H1 (cell line): ENCODE measurements at places on chromosomes 12 and 14. TPM values are rescaled to one million over a fixed set of nuclear protein-coding genes. Genes with fewer than 3 reads are reported as not detected.

GRCh38 chr12:48123169-48123568, 4.0 kb downstream of the PFKM start:
- peaks cover 44% of the 10 kb centered on the region for H3K36me3 ChIP-seq
- no peak for DNase-seq
- H3K4me1 ChIP-seq = peaks cover 7% of the 10 kb centered on the region; the same call in 1 of the 2 replicates
- H3K27ac ChIP-seq = no peak overlapping the region

DNA sequence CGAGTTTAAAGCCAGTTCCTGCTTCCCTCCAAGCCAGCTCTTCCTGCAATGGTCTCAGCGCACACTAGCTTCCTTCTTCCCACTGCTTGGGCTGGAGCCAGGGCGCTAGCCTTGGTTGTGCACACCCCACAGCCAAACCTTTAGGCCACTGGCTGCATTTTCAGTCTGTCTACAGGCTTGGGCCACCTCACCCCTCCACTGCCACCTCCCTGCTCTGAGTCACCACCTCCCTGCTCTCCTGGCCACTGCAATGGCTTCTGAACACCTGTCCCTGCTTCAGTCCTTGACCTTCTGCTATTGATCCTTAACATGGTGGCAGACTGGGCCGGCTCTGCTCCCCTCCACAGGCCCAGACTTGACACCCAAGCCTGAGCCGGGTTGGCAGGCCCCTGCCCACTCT, 151.1 kb downstream of the RBM19 start:
- DNase-seq = no peak
- no peaks in the 10 kb centered on the region for H3K36me3 ChIP-seq
- no peak overlapping the region for H3K27ac ChIP-seq
- peaks cover 3% of the 10 kb centered on the region for H3K4me1 ChIP-seq
- no peak overlapping the region for H3K4me3 ChIP-seq

GRCh38 chr12:113889076-113889475, 77.0 kb downstream of the RBM19 start:
- H3K4me1 ChIP-seq = no peaks in the 10 kb centered on the region
- no peak overlapping the region for H3K4me3 ChIP-seq
- DNase-seq = no peak
- H3K27ac ChIP-seq = no peak overlapping the region
- H3K27me3 ChIP-seq = no peaks in the 10 kb centered on the region
- H3K36me3 ChIP-seq = no peaks in the 10 kb centered on the region

DNA sequence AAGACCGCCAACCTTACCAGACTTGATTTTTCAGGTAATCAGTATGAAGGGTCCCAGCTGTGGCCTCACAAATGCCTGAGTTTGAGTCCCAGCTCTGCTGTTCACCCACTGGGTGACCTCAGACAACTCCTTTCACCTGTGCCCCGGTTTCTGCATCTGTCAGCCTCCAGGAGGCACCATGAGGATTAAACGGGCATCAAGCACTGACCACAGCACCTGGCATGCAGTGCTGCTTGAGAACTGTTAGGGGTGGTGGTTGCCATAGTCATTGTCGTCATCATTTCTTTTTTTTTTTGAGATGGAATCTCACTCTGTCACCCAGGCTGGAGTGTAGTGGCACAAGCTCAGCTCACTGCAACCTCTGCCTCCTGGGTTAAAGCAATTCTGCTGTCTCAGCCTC, 57.9 kb downstream of the PHETA1 start:
- H3K36me3 ChIP-seq = no peaks in the 10 kb centered on the region
- DNase-seq = no peak
- no peak overlapping the region for H3K4me3 ChIP-seq
- H3K27me3 ChIP-seq = no peaks in the 10 kb centered on the region
- H3K4me1 ChIP-seq = no peaks in the 10 kb centered on the region
- no peak overlapping the region for H3K27ac ChIP-seq

GRCh38 chr12:27555361-27555760, 31.4 kb downstream of the PPFIBP1 start:
- no peak overlapping the region for H3K27ac ChIP-seq
- no peaks in the 10 kb centered on the region for H3K36me3 ChIP-seq
- H3K4me3 ChIP-seq = no peak overlapping the region
- no peaks in the 10 kb centered on the region for H3K27me3 ChIP-seq
- H3K4me1 ChIP-seq = peaks cover 9% of the 10 kb centered on the region

DNA sequence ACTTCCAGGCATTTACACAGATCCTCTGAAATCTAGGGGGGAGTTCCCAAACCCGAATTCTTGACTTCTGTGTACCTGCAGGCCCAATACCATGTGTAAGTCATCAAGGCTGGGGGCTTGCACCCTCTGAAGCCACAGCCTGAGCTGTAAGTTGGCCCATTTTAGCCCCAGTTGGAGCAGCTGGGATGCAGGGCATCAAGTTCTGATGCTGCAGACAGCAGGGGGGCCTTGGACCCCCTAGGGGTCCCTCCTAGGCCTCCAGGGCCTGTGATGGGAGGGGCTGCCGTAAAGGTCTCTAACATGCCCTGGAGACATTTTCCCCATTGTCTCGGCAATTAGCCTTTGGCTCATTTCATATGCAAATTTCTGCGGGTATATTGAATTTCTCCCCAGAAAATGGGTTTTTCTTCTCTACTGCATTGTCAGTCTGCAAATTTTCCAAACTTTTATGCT, 59.5 kb downstream of the LRIG3 start:
- peaks cover 7% of the 10 kb centered on the region for H3K27me3 ChIP-seq
- peaks cover 9% of the 10 kb centered on the region for H3K4me1 ChIP-seq
- H3K4me3 ChIP-seq = no peak overlapping the region
- peak; percentile 53 for DNase-seq

- H3K4me3 ChIP-seq = no peak overlapping the region
- DNase-seq = no peak
- H3K27ac ChIP-seq = no peak overlapping the region
- no peaks in the 10 kb centered on the region for H3K36me3 ChIP-seq
- H3K27me3 ChIP-seq = no peaks in the 10 kb centered on the region
These were observed 27.8 kb upstream of the NEDD1 start for GRCh38 chr12:96879301-96879700.

The NUAK1 gene
- total RNA-seq = 18.2 and 18.9 TPM in 2 replicates

DNA sequence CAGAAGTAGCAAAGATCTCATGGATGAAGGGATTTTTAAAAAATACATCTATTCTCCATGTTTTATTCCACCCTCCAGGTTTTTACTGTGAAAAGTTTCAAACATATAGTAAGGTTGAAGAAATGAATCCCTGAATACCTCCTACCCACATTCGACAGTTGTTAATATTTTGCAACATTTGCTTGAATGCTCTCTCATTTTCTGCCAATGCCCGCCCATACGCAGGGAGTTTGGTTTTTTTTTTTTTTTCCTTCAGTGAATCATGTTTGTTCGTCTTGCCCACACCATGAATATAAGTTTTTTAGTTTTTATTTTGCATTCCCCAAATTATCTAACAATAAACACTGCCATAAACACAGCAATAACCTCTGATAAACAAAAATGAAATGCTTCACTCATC, 82.9 kb downstream of the MAP1LC3B2 start:
- no peaks in the 10 kb centered on the region for H3K27me3 ChIP-seq
- H3K4me1 ChIP-seq = peaks cover 6% of the 10 kb centered on the region; the same call in 1 of the 2 replicates
- DNase-seq = no peak

The SLC4A8 gene
- 13.4 and 15.2 TPM in 2 replicates for total RNA-seq

DNA sequence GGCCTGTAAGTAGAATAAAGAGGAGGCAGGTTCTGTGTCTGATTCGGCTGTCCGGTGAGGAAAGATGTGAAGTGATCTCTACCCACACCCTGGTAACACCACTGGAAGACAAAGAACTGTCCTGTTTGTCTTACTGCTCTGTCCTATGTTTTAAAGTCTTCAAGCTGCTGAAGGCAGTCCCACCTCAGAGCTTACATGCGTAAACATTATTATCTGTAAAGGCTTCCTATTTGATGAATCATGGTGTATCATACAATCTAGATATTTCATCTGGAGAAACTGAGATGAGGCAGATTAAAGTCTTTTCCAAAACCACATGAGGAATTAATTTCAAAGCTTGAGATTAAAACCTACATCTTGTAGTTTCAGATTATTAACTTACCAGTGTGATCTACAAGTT, 427.6 kb downstream of the ZFP36L1 start:
- H3K4me1 ChIP-seq = peaks cover 6% of the 10 kb centered on the region
- no peaks in the 10 kb centered on the region for H3K36me3 ChIP-seq
- H3K4me3 ChIP-seq = no peak overlapping the region
- no peak overlapping the region for H3K27ac ChIP-seq
- no peaks in the 10 kb centered on the region for H3K27me3 ChIP-seq

The B3GNT4 gene
- 1.4 and 1.9 TPM in 2 replicates for total RNA-seq

GRCh38 chr12:88334271-88334670, 192.2 kb downstream of the TMTC3 start:
- no peaks in the 10 kb centered on the region for H3K36me3 ChIP-seq
- no peak overlapping the region for H3K4me3 ChIP-seq
- H3K4me1 ChIP-seq = no peaks in the 10 kb centered on the region
- peak; percentile 3 for DNase-seq
- no peak overlapping the region for H3K27ac ChIP-seq

DNA sequence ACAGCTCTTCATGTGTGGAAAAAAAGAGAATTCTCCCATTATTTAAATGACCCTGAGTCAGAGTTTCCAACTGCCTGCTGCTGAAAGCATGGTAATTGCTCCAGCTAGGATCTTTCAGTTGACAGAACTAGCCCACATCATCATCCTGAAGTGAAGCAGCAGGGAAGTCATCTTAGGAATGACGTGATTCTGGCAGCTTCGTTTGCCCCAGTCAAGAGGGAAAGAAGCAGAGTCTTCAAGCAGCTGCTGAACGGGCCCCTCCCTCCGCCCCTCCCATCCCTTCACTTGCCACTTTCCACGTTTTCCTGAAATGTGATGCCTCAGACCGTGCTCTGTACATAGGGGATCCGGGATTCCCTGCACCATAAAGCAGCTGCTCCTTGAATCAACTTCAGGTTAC, 455.0 kb upstream of the TMEM132C start:
- no peaks in the 10 kb centered on the region for H3K27me3 ChIP-seq
- H3K36me3 ChIP-seq = no peaks in the 10 kb centered on the region
- no peak overlapping the region for H3K4me3 ChIP-seq
- H3K4me1 ChIP-seq = 0 out of 2 replicates have a peak, but pooled peaks cover 2% of the 10 kb centered on the region
